ENCODE measurements at places on chromosomes 3 and 15. TPM values are rescaled to one million over a fixed set of nuclear protein-coding genes. Genes with fewer than 3 reads are reported as not detected.
A peak's percentile ranks its signal among the peaks of the same experiment; 100 is the strongest.

GRCh38 chr15:92921215-92922131 lies 21.3 kb downstream of the CHD2 start:
- peak; percentile 86 for DNase-seq

DNA sequence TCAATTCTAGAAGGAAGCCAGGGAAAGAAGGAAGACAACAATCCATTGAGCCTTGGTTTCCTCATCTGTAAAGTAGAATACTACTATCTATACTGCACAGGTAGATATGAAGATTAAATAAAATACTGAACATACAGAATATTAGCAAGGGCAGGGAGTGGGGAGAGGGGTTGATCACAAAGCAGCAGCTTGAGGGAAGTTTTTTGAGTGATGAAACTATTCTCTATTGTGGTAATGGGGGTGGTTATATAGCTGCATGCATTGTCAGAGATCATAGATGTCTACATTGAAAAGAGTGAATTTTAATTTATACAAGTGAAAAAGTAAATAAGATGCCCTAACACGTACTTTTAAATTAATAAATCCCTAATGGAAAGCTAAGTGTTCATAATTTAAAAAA lies 242.6 kb upstream of the LRTM1 start:
- no peak for DNase-seq

- no peak for DNase-seq
Observed at GRCh38 chr3:193605876-193606275, 12.9 kb downstream of the OPA1 start.

DNA sequence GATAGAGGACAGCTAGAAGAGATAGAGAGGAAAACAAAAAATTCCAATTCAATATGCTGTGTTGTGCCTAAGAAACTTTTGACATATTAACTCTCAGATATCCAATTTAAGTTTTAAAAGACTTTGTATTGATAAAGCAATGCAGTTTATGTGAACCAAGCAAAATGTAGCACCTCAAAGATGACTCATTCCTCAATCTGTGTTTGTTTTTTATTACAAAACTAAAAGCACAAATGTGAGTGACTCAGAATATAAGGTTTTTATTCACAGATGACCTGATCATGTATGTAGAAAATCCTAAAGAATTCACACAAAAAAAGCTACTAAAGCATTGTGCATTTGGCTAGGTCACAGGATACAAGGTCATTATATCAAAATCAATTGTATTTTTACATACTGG lies 11.1 kb downstream of the HCLS1 start:
- DNase-seq = no peak

DNA sequence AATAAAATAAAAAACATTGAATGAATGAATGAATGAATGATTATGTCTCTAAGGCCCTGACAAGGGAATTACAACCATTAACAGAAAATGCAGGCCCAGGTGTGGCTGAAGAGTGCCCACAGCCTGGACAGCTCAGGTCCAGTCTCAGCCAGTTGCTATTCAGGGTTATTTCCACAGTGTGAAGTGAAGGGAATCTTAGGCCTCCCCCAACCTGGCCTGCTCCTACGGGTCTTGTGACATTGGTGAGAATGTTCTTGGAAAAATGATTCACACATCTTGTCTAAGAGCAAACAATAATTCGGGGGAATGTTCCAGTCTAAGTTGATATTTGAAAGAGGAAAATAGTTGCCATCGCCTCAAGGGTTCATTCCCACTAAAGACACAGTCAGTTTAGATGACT lies 37.0 kb downstream of the MINDY4B start:
- DNase-seq = no peak

DNA sequence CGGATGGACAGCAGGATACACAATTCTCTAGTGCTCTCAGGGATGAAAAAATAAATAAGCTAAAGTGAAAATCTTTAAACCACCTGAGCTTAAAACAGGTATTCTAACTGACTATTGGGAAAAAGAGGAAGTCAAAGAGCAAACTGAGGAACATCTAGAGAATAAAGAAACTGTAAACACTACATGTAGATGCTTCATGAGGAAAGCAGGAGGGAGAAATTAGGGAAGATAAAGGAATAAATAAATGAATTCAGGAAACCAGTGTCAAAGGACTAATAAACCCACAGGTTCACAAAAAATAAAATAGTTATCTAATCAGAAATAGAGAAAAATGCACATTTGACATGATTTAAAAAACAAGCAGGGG lies 525 bp upstream of the MCCC1 start:
- DNase-seq = no peak

GRCh38 chr3:60651799-60652198 lies 599.5 kb downstream of the FHIT start:
- DNase-seq = no peak

- DNase-seq = no peak
Observed at GRCh38 chr15:52179278-52180195, 11.7 kb downstream of the GNB5 start.

GRCh38 chr15:31268108-31268501 lies 58.5 kb upstream of the KLF13 start:
- DNase-seq = no peak

GRCh38 chr15:96209285-96209735 lies 121.2 kb upstream of the NR2F2 start:
- DNase-seq = no peak

- DNase-seq = no peak
Observed at GRCh38 chr3:8851703-8852102, 82.3 kb upstream of the OXTR start.

DNA sequence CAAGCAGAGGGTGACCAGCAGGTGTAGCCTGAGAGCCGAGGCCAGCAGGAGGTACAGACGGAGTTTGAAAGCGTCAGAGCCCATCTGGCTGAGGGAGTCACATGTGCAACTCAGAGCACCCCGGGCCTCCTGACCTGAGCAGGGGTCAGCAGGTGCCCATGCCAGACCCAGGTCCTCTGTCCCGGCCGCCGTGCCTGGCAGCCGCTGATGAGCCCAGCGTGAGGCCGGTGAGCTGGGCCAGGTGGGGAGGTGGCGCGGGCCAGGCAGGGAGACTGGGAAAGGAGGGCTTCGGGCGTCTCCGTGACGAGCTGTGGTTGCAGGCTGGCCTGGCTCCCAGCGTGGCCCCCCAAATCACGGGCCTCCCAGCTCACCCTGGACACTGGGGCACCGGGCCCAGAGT lies 130.9 kb downstream of the CHSY1 start:
- DNase-seq = no peak

The P2RY14 gene
- polyA plus RNA-seq = not detected

The PRSS50 gene
- not detected for polyA plus RNA-seq

The ZDHHC19 gene
- polyA plus RNA-seq = not detected

The GAP43 gene
- polyA plus RNA-seq = not detected

The CPLX3 gene
- 0.03 TPM for polyA plus RNA-seq

The PDIA3 gene
- polyA plus RNA-seq = 353 TPM

The CFAP100 gene
- not detected for polyA plus RNA-seq

Data from keratinocyte (primary cell).